Activated naive CD8-positive, alpha-beta T cell treated with anti-CD3 and anti-CD28 coated beads, Interleukin-2, amount 50 U/mL, for 16 hours (primary cell): ENCODE measurements at places on chromosomes 16 and 17.
A peak's percentile ranks its signal among the peaks of the same experiment; 100 is the strongest.

- DNase-seq: no peak
Measured at GRCh38 chr16:16869746-16870145, 490.8 kb downstream of the NPIPA7 start.

DNA sequence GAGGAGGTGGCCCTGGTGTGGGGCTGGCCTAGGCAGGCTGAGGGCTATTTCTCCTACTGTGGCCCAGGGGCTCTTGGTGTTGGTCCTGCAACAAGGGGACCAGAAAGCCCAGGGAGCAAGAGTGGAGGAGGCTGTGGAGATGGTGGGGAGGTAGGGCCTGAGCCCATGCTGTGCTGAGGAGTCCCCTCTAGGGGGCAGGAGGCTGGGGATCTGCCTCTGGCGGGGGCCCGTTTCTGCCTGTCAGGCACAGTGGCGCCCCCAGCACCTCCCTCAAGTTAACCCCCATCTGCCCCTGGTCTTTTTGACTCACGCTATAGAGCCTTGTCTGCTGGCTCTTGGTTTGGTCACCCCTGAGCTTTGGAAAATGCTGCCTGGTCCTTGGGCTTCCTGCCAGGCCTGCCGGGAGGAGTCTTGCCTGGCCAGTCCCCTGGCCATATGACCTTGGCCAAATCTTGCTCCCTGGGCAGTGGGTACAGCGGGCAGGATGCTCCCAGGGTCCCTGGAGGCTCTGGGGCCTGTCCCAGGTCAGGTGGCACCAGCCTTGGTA, 5.9 kb downstream of the BAIAP2 start:
- no peak for DNase-seq

DNA sequence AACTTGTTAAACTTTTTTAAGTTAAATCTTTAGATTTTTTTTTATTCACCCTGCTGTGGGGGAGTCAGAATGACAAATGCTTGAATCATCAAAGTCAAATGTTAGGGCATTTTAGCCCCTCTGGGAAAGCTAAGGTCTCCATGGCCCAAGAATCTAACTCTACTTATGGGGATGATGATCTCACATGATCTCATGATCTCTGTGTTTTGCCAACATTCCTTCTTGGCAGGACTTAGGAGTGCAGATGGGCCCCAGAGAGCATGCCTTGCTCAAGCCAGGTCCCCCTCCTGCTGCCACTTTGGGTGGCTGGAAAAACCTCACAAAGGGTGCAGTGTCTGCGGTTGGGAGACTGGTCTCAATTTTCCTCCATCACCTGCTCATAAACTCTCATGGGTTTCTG, 108.6 kb downstream of the PRKCB start:
- no peak for DNase-seq

DNA sequence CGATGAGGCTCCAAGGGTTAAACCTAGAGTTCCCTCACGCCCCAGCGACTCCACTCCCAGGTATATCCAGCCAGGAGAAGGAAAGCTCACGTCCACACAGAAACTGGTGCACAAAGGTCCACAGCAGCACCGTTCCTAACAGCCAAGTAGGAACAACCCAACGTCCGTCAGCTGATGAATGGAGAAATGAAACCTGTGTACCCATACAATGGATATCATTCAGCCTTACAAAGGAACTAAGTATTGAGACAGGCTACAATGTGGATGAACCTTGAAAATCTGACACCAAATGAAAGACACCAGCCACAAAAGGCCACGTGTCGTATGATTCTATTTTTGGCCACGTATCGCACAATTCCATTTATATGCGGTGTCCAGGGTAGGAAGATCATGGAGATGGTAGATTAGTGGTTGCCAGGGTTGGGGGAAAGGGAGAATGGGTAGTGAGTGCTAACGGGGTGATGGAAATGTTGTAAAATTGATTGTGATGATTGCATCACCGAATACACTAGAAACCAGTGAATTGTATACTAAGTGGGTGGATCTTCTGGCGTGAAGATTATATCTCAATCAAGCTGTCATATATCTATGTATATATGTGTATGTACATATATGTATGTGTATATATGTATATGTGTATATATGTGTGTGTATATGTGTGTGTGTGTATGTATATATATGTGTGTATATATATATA, 30.1 kb downstream of the NLRC3 start:
- no peak for DNase-seq

GRCh38 chr16:8493972-8494371, 96.3 kb downstream of the TMEM114 start:
- DNase-seq: no peak

DNA sequence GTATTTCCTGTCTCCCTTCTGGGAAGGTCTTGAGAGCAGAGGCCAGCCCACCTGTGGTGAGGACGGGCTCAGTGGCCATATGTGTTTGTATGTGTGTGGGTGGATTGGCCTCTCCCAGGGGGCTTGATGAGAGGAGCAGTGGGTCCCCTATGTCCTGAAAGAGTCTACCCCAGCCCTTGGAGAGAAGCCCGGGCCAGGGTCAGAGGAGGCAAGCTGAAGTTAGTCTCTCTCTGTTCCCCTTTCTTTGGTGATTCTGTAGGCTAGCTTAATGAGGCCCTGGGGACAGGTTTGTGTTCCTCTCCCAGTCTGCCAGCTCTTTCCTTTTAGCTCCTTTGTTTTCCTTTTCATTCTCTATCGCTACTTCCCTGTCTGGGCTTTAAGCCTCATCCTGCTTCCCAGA, 23.8 kb upstream of the NFATC3 start:
- no peak for DNase-seq

DNA sequence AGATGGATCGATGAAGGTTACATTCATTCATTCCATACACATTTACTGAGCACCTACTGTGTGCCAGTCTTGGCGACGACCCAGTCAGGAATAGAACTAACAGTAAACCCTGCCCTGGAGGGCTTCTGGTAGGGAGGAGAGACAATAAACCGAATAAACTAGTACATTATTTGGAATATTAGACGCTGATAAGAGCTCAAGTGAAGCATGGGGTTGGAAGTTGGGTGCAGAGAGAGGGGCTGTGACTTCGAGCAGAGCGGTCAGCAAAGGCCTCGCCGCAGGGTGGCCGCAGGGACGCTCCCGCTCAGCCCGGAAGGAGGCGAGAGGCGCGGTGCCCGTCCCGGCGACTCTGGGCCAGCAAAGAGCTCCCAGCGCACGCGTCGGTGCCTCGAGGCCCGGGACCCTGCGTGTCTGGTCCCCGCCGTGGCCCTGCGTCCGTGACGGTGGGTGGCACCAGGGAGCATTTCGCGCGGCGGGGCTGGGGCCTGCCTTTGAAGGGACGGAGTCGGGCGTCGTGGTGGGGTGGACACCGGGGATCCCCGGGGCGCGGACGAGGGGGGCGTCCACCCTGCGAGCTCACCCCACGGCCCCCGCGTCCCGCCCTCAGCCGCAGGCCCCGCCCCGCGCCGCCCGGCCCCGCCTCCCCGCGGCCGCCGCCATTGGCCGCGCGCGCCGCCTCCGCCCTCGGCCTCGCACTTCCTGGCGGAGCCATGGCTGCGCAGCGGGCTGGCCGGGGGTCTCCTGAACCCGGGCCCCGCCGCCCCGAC, at the start of gene KLHL36:
KLHL36 (plus strand) TSS at position 684 of the 767 bp plus-strand sequence. CDS start 2,357 bp downstream, outside the sequence.
- peak; percentile 41 for DNase-seq

GRCh38 chr16:47506800-47507199, 45.7 kb downstream of the PHKB start:
- no peak for DNase-seq

- no peak for DNase-seq
Measured at GRCh38 chr16:57141822-57142631, 43.8 kb downstream of the PSME3IP1 start.

GRCh38 chr17:6461792-6462524, 17.7 kb downstream of the PIMREG start:
- DNase-seq: no peak

- no peak for DNase-seq
Measured at GRCh38 chr17:38435795-38436194, 7.5 kb downstream of the ARHGAP23 start.

DNA sequence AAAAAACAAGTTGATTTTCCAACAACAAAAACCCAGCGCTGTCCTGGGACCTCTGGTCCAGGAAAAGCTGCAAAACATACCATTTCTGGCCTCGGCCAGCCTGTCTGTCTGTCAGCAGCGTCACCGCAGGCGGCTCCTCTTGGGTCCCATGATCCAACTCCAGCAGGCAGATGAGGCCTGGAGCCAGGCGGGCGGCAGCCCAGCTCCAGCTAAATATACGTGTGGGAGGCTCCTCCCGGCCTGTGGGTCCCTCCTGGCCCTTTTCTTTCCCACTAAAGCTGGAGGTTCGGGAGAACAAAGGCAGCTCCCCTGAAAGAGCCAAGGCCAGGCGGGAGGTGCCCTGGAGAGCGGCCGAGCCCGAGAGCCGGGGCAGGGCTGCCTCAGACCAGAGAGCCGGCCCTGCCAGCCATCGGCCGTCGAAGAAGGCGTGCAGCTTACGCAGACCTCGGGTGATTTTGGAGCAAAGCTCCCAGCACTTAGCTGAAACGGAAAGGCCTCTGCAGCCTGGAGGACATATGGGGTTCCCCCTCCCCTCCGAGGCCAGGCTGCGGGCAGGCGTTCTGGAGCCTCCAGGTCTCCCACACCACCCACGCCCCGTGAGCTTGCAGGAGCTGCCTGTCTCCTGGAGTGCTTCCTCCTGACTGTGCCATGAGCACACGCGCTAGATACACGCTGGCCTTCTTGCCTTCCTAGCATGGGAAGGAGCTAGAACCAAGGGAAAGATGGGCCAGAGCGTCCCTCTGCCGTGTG, 19.9 kb upstream of the JPH3 start:
- DNase-seq: no peak

GRCh38 chr16:70468776-70469525, 14.6 kb downstream of the FCSK start:
- no peak for DNase-seq

- no peak for DNase-seq
Measured at GRCh38 chr16:29765167-29766032, 12.7 kb upstream of the ZG16 start.

- peak; percentile 18 for DNase-seq
Measured at GRCh38 chr17:49646391-49647255, 31.3 kb downstream of the SPOP start.

DNA sequence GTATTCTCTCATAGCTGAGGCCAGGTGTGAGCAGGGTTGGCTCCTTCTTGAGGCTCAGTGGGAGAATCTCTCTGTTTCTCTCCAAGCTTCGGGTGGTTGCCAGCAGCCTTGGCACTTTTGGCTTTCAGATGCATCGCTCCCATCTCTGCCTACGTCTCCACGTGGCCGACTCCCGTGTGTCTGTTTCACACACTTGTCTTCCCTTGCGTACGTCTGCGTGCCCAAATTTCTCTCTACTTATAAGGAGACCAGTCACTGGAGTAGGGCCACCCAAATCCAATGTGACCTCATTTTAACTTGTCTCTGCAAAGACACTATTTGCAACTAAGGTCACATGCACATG, 14.7 kb downstream of the OSBPL7 start:
- DNase-seq: no peak

DNA sequence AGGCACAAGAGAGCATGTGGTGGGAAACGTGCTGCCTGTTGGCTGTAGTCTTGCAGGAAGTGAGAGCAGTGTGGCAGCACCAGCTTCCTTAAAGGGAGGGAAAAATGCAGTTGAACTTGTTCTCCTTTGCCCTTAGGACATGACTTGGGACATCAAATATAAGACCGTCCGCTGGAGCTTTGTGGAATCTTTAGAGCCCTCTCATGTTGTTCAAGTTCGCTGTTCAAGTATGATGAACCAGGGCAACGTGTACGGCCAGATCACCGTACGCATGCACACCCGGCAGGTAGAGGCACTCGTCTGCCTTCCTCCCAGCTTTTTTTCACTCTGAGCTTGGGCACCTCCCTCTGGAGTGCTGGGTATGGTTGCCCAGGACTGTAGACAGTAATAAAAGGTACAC, 23.3 kb downstream of the GPR179 start:
- no peak for DNase-seq

DNA sequence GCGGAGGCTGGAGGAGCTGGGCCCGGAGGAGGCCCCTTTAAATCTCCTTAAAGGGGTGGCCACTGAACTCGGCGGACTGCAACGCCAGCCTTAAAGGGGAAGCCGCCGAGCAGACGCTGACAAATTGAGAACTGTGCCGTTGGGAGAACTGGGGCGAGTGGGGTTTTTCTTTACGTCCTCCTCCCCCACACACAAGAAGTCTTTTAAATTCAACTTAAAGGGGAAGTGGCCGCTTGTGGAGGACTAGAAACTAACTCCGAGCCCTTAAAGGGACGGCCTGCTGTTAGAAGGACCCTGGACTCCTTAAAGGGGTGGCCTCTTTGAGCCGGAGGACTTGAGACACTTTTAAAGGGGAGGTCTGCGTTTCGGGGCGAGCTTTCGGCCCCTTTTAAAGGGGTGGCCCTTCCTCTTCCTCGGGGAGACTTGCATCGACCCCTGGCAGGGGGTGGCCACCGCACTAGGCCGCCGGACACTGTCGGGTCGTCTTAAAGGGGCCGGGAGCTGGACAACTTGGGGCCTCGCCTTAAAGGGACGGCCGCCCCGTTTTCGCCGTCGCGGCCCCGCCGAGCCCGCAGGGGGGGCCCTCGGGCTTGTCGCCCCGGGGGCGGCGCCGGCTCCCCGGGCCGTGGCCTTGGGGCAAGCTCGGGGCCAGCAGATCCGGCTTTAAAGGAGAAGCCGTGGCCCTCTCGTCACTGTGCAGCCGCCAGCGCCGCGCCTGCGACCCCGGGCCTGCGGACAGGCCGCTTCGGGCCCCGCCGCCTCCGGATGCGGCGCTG, 688 bp downstream of the FBRS start:
- no peak for DNase-seq

DNA sequence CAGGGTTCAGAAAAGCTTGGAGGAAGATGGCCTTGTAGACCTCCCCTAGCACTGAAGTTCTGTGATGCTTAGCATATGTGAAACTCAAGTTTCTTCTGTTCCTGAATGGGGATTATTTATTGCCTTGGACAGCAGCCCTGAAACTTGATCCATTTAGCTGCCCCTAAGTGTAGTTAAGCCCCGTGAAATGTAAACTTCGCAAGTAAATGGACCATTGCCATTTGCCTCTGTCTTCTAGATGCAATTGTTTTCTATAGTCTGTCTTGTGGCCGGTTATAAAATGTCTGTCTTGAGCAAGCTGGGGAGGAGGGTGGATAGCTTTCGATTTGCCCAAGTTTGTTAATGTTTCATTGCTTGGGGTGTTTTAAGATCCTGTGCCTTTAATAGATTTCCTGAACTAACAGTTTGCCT, 261.8 kb downstream of the CDH13 start:
- DNase-seq: no peak

GRCh38 chr16:3484318-3485096, 10.8 kb downstream of the C16orf90 start:
- DNase-seq: no peak

DNA sequence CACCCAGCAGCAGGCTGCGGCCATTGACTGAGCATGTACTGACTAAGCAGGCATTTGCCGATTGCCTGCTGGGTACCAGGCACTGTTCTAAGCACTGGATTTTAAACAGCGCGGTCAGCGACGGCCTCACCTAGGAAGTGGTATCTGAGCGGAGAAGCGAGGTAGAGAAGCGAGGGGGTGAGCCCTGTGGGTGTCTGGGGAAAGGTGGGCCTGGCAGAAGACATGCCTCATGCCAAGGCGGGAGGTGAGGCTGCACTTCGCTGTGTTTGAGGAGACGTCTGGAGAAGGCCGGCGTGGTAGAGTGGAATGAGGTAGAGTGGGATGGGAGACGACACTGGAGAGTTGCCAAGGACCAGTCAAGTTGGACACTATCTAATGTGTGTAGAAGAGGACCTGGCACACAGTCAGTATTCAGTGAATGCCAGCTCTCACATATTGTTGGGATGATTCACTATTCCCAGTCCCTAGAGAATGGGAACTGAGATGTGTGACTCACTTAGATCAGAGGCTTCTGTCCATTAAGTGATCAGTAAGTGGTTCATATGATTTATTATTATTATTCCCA, 14.4 kb downstream of the SYCE1L start:
- DNase-seq: no peak

GRCh38 chr17:58414596-58414997, 2.7 kb downstream of the RNF43 start:
- no peak for DNase-seq
